ENCODE measurements at places on chromosomes 16 and 17. TPM values are rescaled to one million over a fixed set of nuclear protein-coding genes. Genes with fewer than 3 reads are reported as not detected.

TMEM186 gene
- total RNA-seq: 11.7 TPM

ZFP3 gene
- under 0.01 TPM for total RNA-seq

HOXB2 gene
- 7.0 TPM for total RNA-seq

DNA sequence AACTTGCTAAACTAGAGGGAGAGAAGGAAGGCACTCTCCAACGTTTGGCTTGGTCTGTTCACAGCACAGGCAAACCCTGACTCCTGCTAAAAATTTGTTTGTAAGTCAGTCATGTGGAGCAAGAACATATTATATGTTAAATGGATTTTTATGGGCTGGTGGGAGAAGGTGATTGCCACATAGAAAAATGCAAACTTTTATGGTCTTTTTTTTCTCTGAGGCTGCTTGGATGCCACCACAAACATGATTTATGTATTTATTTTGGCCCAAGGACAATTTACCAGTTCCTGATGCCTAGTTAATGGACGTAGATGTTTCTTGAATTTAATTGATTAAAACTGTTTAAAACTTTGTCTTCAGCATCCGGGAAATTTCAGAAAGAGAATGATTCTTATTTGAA, 274.2 kb upstream of the MYOCD start:
- no peak for DNase-seq

DNA sequence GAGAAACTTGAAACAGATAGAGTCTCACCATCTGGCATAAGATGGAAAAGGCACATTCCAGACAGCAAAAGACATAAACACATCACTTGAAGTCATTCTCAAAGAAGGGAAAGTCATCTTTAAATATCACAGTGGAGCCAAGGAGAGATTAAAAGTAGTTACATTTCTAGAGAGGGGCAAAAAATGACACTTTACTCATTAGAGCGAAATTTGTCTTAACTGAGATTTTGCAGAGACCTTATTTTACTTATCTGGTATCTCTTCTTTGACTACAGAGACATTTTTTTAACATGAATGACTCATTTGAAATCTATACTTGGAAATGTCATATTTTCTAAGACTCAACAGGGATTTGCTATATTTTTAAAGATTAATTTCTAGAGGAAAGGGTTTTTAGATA, 339.0 kb upstream of the KIF2B start:
- no peak for DNase-seq

DNA sequence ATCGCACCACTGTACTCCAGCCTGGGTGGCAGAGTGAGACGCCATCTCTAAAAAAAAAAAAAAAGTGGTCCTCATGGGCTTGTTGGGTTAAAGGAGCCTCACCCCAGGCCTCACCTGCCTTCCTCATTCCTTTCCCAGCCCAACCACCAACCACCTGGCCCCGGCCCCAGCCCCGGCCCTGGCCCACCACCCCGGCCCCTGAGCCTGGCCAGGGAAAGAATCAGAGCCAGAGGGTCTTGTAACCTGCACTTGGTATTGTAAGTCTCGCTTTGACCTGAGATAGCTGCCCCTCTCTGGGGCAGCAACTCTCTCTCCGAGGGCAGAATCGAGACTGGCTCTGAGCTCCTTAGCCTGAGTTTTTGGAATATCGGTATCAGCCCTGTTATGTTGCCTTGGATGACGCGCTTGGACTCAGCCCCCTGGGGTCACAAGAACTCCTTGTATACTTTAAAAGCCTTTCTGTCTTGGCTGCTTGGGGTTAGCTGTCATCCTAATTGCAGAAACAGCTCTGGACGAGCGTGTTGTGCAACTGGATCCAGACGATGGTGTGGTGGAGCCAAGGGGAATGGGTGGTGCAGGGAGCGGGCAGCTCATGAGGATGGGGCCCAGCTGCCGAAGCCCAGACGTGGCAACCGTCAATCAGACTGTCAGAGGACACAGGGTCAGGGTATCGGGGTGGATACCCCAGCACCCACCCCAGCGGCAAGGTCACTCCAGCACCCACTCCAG, 14.6 kb downstream of the SMTNL2 start:
- DNase-seq: no peak

- no peak for DNase-seq
Measured at GRCh38 chr17:32288615-32289014, 23.0 kb downstream of the RHBDL3 start.

DNA sequence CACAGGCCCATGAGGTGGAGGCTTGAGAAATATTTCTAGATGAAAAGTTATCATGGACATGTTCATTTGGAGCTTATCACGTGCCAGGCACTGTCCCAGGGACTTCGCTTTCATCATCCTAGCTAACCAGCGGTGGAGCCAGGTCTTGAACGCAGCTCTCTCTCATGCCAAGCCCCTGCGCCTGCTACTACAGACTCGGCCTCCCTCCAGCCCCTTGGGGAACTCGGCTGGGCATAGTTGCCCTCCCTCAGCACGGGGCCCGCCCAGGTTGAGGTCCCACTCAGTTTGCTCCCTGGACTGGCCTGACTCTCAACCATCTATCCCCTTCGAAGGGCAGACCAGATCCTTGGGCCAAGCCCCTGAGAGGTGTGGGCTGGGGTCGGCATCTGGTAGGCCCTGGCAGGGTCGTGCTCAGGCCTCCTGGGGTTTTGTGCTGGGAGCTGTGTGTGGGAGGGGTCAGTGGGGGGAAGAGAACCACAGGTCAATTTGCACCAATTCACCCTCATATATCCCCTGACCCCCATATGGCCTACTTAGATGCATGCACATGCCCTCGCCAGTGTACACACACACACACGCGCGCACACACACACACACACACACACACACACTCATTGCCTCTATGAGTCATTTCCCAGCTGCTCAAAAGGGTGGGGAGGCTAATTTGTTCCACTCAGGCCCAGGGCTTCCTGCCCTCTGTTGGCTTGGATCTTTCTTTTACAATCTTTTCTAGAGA, 12.1 kb upstream of the SCN4A start:
- DNase-seq: peak; percentile 63

DNA sequence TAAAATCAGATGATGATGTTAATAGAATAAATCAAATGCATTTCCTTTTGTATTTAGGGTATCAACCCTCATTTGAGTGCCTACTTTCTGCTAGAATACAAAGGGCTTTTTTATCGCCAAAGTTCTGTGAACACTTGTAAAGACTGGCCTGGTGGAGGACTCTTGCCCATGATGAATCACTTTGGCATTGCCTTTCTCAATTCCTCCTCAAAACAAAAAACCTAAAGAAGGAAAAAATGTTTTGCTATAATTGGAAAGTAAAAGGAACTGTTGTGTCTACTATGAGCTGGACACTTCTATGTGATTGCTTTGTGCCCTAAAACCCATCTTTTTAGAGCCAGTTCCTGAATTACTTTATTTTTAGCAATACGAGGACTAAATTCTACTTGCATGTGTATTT, 13.0 kb upstream of the DHRS11 start:
- no peak for DNase-seq
